ENCODE measurements at places on chromosomes 7 and 10. TPM values are rescaled to one million over a fixed set of nuclear protein-coding genes. Genes with fewer than 3 reads are reported as not detected.
A peak's percentile ranks its signal among the peaks of the same experiment; 100 is the strongest.

GRCh38 chr10:43444323-43444722, 7.4 kb downstream of the ZNF487 start:
- DNase-seq, result no peak

DNA sequence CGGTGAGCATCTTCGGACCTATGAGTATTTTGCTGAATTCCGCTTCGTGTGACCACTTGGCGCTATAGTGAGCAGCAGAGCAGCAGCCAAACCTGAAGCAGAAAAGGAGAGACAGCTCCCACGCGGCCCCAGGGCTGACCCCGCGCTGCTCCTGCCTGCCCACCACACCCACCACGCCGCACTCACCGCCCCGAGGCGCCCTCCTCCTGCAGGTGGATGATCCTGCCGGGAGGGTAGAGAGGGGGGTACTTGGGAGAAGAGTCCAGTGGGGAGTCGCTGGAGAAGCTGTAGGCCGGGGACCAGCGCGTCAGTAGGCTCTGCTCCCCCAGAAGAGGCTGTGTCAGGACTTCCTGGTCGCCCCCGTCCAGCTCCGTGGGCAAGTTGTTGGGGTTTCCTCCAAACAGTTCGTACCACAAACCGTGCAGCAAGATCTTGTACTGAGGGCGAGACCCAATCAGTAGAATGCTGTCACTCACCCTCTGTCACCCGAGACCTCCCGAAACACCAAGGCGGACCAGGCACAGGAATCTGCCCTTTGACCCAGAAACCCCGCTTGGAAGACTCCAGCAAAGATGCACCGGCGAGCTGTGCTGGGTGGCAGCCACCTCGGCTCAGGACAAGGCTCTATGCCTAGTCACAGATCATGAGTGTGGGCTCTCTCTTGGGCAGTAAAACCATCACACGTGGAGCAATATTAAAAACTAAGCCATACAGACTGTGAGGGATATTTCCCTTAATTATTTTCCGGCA, 37.6 kb downstream of the DAGLB start:
- DNase-seq, result no peak

DNA sequence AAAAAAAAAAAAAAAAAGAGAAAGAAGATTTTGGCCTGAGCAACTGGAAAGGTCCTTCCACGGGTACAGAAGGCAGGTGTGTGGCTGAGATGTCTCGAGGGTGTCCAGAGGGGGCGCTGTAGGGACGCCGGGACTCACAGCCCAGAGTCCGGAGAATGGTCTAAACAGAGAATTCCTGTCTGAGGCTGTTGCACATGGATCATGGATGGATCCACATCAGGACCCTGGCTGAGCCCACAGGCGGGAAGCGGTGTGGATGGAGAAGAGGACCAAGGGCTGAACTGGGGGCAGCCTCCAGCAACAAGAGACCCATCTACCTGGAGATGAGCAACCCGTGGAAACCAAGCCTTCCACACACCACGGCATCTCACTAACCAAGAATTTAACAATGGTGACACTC, 55.0 kb downstream of the PKD1L1 start:
- DNase-seq, result no peak

- no peak for DNase-seq
Observed at GRCh38 chr7:618539-619367, 99.1 kb upstream of the PDGFA start.

DNA sequence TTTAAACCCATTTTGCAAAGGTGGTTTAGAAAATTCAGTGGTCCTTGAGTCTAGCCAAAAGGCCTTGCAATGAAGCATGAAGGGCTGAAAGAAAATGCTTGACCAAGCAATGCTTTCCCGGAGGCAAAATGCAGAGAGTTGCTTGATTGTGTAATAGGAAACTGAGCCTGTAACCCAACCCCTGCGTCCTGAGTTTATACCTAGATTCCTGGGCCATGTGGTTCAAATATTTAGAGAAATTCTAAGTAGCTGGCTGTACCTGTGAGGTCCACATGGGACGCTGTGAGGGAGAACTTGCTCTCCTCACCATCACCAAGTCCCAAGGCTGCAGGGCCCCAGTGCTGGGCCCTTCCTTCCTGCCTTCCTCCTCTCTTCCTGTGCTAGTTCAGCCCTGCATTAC, 45.7 kb downstream of the CXCL12 start:
- DNase-seq, result no peak

DNA sequence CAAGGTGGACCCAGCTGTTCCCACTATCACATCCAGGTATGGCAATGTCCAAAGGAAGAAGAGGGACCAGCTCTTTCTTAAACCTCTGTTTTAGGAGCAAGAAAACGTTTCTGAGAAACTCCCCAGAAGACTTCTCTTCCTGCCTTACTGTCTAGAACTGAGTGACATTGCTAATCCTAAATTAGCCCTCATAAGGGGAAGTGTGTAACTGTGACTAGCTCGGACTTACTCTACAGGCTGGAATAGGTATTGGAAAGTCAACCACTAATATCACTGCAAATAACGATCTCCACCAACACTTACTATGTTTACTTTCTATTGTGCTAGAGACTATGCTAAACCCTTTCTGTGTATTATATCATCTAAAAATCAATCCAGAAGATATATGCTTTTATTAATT, 49.9 kb upstream of the RELN start:
- DNase-seq, result no peak

GRCh38 chr10:29761916-29762315, 127.1 kb upstream of the SVIL start:
- no peak for DNase-seq

DNA sequence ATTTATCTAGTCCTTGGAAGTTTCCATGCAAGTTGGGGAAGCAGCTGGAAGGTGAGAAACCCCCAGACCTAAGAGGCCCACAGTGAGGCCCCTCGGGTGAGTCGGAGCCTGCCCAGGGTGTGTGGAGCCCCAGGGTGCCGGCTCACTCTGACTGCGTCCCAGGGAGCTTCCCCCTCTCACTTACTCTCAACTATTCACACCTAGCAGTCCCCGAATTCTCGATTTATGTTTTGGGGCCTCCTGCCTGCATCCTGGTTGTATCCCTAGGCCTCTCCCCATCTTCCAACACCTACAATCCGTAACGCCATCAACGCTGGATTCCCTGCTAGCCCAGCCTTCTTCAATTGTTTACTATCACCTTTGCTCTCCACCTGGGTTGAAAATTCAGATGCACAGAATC, 63.9 kb downstream of the PRKAG2 start:
- DNase-seq, result no peak

DNA sequence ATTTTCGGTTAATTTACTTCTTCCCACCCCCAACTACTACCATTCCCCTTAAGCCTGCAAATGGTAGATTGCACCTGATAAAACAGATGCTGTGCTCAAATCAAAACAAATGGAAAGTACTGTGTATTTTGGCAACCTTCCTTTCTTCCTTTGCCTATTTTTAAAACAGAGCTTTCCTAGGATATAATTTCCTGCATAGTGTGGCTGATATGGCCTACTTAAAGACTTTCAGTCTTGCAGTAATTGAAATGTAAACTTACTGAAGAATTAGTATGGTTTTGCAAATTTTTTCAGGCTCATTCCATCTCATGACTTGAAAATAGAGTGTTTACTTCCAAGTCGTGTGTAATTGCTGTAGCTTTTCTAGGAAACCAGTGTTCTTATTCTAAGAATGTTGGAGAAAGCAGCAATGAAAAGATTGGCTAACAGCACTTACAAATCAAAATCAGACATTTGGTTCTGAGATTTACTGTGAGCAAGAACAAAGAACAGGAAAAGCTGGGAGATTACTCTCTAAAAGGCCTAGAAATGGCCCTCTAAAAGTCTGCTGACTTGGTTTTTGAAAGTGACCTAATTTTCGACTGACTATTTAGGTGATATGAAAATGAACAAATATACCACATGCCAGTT, 52.0 kb downstream of the REEP3 start:
- DNase-seq, result peak; percentile 59

- no peak for DNase-seq
Observed at GRCh38 chr10:113937756-113938155, 83.3 kb downstream of the NHLRC2 start.

DNA sequence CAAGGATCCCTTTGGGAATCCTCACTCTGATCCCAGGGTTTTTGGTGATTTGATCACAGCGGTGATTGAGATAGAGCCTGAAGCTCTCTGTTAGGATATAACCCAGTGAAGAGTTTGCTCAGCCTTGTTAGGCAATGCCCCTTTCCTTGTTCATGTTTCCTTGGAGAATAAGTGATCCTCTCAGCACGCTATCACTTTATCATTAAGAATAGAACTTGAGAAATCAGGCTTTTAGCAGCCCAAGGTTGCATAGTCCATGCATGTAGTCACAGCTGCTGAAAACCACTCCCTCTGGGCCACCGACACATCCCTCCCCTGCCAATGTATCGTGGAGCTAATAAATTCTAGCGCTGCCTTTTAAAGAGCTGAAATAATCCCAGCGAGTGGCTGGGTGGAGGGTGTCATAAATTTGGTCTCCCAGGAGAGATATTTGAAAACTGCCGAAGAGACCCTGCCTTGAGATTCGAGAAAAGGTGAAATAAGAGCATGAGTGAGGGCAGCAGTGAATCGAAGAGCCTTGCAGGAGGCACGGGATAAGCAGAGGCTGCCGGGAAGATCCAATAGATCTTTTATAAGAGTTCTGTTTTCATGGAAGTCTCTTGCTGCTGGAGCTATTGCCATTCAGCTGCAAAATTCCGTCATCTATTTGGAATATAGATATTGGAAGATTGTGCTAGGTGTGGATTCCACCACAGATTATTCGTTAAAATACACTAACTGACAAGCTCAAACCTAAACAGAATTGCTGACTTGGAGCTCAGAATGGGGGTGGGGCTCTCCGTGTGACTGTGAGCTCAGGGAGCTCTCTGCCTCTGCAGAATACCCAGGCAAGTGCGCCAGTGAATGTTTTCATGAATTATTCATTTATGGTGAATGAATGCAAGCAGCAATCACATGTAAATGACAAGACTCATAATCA, 249.8 kb downstream of the TRIL start:
- peak; percentile 81 for DNase-seq

- no peak for DNase-seq
Observed at GRCh38 chr7:39565538-39565937, 666 bp upstream of the YAE1 start.

GRCh38 chr10:20247891-20248708, 431.9 kb downstream of the PLXDC2 start:
- DNase-seq, result no peak

- peak; percentile 49 for DNase-seq
Observed at GRCh38 chr10:28892818-28893547, 215.7 kb downstream of the BAMBI start.

- no peak for DNase-seq
Observed at GRCh38 chr10:72044417-72045041, 43.8 kb downstream of the SPOCK2 start.

GRCh38 chr7:121404348-121404747, 8.2 kb upstream of the FAM3C start:
- no peak for DNase-seq

DNA sequence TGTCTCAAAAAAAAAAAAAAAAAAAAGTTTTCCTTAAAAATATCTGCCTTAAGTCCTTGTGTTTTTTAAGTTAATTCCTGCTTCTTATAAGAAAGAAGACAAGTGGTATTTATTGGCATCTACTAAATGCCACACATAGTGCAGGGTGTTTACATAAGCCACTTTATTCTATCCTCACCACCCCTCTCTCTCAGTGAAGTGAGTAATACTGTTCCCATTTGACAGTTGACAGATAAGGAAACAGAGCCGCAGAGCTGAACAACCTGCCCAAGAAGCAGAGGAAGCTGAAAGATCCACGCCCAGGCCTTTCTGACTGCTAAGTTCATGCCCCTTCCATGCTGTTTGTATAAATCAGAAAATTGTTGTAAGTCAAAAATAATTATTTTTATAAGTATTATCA, 54.1 kb downstream of the ABLIM1 start:
- DNase-seq, result no peak

- DNase-seq, result no peak
Observed at GRCh38 chr10:70481831-70482530, 3.4 kb downstream of the PALD1 start.

- no peak for DNase-seq
Observed at GRCh38 chr7:148670374-148670773, 28.3 kb upstream of the CUL1 start.

DNA sequence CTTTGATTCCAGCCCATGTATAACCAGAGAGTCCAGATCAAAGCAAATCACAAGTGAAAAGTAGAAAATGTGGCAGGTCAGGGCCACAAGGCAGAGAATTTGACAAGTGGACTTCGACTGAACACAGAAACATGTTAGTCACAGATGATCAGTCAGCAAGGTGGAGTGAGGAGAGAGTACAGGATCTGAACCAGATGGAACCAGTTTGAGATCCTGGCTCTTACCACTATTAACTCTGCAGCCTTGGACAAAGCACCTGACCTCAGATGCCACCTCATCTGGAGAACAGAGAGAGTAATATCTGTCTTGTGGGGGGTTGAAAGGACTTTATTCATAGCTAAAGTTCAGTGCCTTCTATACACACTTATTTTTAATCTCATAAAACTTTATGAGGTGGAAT, 4.4 kb downstream of the MRLN start:
- no peak for DNase-seq

DNA sequence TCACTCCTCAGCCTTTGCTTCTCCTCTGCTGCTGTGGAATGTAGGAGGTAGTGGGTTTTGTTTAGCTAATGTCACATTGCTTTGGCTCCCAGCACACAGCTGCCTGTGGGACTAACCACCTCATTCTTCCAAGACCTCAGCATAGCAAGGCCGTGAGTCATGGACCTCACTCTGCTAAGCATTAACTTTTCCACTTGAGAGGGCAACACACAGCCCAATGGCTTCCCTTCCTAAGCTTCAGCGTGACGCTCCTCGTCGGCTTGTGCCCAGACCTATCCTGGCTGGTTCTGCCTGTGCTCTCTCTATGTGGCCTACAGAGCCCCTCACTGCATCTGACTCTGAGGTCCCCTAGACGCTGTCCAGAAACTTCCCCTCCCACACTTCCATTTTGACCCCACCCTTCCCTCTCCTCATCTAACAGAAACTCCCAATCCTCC, 23.3 kb downstream of the MYOF start:
- peak; percentile 100 for DNase-seq

DNA sequence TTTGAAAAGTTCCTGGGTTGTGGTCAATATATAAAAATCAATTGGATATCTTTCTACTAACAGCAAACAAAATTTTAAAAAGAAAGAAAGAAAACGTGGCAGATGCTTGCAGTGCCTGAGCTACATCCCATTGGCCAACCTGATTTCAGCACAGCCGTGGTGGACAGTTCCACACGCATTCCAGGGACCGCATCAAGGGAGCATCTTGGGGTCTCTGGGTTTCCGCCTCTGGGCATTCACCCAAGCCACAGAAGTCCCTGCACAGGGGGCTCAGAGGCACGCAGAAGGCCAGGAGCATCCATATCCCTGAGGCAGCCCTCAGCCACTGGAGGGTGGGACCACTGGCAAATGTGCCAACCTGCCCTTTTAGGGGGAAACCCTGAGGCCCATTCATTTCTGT, 254.5 kb upstream of the RNF32 start:
- no peak for DNase-seq

SBDS gene
- total RNA-seq, result 216 TPM

CTAGE4 gene
- 0.06 TPM for total RNA-seq

HABP2 gene
- total RNA-seq, result not detected

SND1 gene
- 223 TPM for total RNA-seq

TMEM236 gene
- total RNA-seq, result under 0.01 TPM

TCAF2 gene
- 10.1 TPM for total RNA-seq

ZPBP gene
- total RNA-seq, result not detected

GOT1 gene
- 20.0 TPM for total RNA-seq

Measured in LHCN-M2 (cell line).